ENCODE measurements at places on chromosomes 3 and 15.

- DNase-seq, result no peak
Measured at GRCh38 chr15:60614028-60614427, 135.1 kb upstream of the ICE2 start.

DNA sequence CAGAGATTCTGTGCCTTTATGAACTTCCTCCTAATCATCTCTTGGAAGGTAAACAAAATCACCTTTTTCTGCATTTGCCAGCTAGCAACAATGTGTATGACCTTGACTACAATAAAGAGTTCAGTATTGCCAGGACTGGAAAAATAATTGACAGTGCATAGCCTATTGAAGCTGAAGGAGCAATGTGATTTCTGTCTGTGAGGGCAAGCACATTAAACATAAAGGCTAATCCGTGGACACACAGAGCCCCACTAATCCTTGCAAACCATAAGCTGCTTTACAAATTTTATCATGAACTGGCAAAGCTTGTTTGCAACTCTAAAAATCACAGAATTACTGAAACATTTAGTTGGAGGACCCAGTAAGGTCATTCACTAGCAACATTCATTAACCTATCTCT, 563.8 kb downstream of the PYDC2 start:
- DNase-seq, result no peak

- no peak for DNase-seq
Measured at GRCh38 chr3:150469931-150470740, 62.0 kb downstream of the TSC22D2 start.

DNA sequence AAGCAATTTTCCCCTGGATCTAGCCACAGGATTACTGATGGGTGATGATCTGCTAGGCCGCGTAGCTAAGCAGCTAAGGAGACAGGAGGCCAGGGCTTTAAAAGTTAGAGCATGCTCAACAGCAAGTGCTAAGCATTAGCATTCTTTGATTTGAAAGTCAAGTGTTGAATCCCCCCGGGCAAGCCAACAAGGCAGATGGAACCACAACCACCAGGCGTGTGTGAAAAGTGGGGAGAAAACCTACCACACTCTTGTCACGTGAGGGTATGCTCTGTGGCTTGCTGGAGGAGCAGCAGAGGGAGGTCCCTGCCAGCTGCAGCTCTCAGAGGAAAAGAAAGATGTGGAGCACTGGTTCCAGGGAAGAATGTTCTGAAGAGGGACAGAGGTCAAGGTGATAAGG, 20.9 kb downstream of the SLC51A start:
- DNase-seq, result no peak

Measured in activated CD4-positive, alpha-beta T cell treated with anti-CD3 and anti-CD28 coated beads, Interleukin-2, Interleukin-6, amounts not matched to agents 100 ng/mL and 50 ng/mL, durations not matched to agents 16 hours and 8 hours (primary cell).